Cardiac muscle cell (in vitro differentiated cells and primary cell): ENCODE measurements at places on chromosomes 13 and 19. TPM values are rescaled to one million over a fixed set of nuclear protein-coding genes. Genes with fewer than 3 reads are reported as not detected.

GRCh38 chr13:25868490-25868889 lies 183.3 kb downstream of the SHISA2 start:
- no peak for DNase-seq

- no peak for DNase-seq
Measured at GRCh38 chr13:43650882-43651281, 135.9 kb downstream of the ENOX1 start.

GRCh38 chr13:20140487-20140886 lies 20.4 kb downstream of the GJA3 start:
- no peak for DNase-seq

DNA sequence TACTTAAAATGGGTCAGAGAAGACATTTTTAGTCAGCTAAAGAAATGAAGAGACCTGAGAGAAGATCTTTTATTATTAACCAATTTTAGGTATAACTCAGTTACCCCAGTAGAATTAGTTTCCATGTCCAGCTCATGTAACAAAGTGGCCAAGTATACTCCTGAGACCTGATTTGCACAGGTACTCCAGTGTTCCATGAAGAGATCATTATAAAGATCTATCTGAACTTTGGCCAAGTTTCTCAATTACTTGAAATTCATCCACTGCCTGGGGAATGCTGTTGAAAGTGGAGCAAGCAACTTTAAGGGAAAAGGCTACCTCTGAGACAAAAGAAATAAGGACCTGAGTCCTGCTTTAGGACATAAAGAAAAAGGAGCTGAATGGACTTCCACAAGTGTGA lies 47.0 kb downstream of the EDNRB start:
- DNase-seq, result no peak

DNA sequence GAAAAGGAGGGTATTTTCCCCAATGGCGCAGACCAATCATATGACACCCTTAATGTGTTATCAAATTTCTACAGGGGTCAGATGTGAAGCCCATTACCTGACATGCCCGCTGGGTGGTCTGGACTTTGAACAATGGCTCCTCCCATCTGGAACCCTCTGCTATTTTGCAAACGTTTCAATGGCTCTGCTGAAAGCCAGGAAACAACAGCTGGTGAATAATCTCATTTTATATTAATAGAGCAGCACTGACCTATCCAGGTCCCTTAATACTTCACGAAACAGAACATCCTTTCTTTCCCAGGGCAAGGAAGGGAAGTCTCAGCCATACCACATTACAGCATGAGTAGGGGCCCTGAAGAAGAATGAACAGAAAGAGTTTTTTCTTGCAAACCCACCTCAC lies 20.3 kb upstream of the KPNA3 start:
- DNase-seq, result no peak

DNA sequence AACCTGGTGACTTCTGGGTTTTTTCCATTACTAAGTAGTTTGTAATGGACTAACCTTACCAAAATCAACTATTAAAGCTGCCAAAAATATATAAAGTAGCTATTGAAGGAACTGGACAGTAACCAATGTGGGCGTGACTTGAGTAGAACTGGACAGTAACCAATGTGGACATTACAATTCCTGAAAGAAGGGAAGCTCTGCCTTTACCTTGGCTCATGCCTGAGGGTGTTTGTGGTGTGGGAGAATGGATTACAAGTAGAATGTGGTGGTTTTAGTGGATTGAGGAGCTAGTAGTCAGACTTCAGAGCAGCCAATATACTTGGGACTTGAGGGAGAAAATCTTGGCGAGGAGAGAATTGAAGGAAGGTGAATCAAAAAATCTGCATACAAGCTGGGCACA lies 17.5 kb downstream of the LRRC63 start:
- DNase-seq, result no peak

GRCh38 chr13:112839356-112840105 lies 129.5 kb upstream of the MCF2L start:
- no peak for DNase-seq

DNA sequence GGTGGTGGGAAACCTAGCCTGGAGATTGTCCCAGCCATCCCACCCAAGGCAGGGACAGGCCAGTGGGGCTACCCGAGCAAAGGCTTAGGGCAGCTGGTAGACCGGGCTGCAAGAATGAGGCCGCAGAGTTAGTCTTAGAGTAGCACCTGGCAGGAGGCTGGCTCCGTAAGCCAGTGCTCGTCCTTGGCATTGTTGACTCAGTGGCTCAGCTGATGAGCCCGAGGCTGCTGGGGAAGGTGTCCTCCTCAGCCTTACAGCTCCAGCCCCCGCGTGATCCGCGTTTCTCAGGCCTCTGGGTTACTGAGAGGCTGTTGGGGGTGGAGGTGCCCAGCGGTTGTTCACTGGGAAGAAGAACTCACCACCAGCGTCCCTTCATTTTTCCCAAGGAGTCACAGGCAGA lies 24.7 kb downstream of the PPP1R37 start:
- DNase-seq, result no peak

DNA sequence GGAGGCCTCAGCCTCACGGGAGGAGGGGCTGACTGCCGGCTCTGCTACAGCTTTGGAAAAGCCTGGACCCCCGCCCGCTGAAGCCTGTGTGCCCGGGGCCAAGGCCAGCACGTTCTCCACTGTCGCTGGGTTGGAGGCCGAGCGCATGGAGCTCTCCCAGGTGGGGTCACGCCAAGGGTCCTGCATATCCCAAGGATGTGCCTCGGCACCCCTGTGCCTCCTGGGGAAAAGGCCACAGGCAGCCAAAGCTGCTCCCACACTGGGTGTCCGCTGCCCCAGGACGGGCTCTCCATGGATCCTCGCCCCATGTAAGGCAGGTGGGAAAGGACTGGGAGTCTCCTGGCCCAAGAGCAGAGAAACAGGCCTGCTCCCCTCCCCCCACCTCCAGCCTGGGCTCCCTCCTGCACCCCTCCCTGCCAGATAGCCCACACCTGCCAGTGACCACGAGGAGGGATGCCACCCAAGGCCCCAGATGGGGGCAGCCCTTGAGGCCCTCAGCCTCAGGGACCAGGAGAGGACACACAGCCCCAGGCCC lies 64.0 kb downstream of the MLLT1 start:
- DNase-seq, result no peak

GRCh38 chr13:90443268-90443667 lies 904.2 kb upstream of the MIR17HG start:
- DNase-seq, result no peak

DNA sequence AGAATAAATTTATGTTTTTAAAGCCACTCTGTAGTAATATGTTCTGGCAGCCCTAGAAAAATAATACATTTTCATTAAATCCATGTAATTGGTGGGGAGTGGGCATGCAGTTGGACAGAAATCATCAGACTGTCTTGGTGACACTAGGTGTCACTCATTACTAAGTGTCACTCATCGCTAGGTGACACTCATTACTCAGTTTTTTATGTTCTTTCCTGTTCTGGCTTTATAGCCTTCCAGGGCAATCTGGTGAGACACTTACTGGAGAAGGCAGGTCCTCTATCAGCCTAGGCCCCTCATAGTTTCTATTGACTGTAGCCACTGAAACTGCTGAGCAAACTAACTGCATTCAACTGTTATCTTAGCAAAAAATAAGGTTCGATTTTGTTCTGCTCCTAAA lies 542.1 kb downstream of the SLITRK1 start:
- DNase-seq, result no peak

DNA sequence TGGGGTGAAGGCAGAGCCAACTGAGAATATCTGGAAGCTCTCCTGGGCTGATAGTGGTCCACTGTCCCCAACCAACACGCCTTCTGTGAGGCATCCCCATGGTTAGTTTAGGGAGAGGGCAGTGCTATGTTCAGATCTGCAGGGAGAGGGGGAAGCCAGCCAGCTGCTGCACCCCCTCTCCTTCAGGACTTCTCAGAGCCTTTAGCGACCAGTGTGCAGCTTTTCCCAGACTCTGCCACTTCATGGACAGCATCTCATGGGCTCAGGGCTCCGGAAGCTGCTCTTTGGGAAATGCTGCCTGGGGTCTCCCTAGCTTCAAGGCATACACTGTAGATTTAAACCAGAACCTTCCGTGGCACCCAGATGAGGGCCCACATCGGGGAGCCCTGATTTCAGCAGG lies 33.5 kb downstream of the TMED1 start:
- no peak for DNase-seq

DNA sequence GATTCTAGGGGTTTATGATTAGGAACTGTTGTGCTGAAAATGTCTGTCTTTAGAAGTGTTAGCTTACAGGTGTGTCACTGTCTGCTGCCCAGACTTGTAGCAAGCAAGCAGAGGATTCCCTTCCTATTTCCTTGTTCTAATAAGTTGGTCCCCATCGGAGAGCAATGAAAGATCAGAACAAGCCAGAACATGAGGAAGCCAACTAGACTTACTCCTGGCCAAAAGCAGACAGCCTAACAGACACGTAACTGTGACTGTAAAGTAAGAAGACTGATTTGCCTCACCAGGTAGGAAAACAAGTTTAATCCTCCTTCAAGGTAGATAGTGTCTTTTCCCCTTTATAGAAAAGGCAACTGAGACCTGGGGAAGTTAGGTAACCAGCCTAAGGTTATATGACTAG lies 12.5 kb downstream of the POLR1D start:
- DNase-seq, result no peak

GRCh38 chr19:28508666-28509065 lies 704.3 kb downstream of the UQCRFS1 start:
- DNase-seq, result no peak

The TEX26 gene
- polyA plus RNA-seq, result not detected in 2 replicates

The CBY2 gene
- polyA plus RNA-seq, result 0.35 TPM in 1 of 2 replicates, not detected in the other

The VAV1 gene
- not detected in 2 replicates for polyA plus RNA-seq

The SLC25A41 gene
- polyA plus RNA-seq, result 0.96 and 1.7 TPM in 2 replicates

The SAMD1 gene
- polyA plus RNA-seq, result 130 and 136 TPM in 2 replicates

The ETV2 gene
- 3.1 and 4.0 TPM in 2 replicates for polyA plus RNA-seq
